Right hindlimb (tissue), 1 donor: ENCODE measurements at places on chromosomes 3 and 15.

- no peak for DNase-seq
Measured at GRCh38 chr3:164458986-164459385, 619.3 kb downstream of the SI start.

GRCh38 chr3:142009029-142009428 is 132.6 kb downstream of the ATP1B3 start:
- no peak for DNase-seq

DNA sequence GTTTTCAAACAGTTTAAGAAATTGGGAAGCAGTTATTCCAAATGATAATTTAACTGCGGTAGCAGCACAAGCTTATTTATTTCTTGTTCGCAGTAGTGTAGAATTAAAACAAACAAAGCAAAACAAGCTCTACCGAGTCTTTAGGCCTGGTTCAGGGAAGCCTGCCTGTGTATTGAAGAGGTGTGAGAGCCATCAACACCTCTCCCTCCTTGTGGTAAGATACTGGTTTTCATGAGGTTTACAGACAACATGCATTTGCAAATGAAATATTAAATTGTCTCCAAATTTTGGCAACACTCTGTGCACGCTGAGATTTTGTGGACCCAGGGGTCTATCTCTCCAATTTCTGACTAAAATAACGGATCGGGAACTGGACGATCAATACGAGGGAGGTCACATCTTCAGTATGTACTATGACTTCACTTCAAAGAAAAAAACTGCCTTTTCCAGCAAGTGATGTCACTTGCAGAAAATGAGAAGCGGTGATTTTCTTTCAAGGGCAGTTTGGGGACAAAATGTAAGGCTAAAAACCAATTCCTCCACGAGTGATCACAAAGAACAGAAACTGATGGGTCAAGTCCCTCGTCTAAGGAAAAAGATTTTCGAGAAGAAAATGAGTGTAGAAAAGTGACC is 721 bp downstream of the ATR start:
- DNase-seq: no peak

- DNase-seq: no peak
Measured at GRCh38 chr3:13268120-13268519, 152.0 kb downstream of the NUP210 start.

GRCh38 chr3:141746962-141747361 is 8.9 kb downstream of the RNF7 start:
- no peak for DNase-seq

- DNase-seq: no peak
Measured at GRCh38 chr3:106025151-106025722, 156.4 kb upstream of the CBLB start.

- DNase-seq: no peak
Measured at GRCh38 chr15:74221399-74222239, 14.5 kb upstream of the CCDC33 start.
